DMS79 (cell line): ENCODE measurements at places on chromosomes 11 and 22.

- peak; percentile 75 for DNase-seq
Observed at GRCh38 chr11:109604481-109605400, 182.8 kb downstream of the C11orf87 start.

DNA sequence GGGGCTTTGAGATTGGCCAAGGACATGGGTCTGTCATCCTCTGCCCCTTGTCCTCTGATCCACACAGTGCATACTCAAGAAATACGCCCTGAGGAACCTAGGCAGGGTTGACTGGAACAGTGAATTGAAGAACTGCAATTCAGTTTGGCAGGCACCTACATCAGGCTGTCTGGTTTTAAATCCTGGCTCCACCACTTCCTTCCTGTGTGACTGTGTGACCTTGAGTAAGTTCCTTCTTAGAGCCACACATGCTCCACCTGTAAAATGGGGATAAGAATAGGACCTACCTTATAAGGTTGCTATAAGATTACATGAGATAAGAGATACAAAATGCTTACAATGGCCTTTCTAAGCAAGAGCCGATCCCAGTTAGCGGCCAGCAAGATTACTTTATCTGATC lies 15.8 kb upstream of the TCF20 start:
- DNase-seq: no peak

GRCh38 chr11:70494559-70495350 lies 96.4 kb downstream of the CTTN start:
- DNase-seq: no peak

- no peak for DNase-seq
Observed at GRCh38 chr11:10796191-10796590, 12.5 kb downstream of the EIF4G2 start.

DNA sequence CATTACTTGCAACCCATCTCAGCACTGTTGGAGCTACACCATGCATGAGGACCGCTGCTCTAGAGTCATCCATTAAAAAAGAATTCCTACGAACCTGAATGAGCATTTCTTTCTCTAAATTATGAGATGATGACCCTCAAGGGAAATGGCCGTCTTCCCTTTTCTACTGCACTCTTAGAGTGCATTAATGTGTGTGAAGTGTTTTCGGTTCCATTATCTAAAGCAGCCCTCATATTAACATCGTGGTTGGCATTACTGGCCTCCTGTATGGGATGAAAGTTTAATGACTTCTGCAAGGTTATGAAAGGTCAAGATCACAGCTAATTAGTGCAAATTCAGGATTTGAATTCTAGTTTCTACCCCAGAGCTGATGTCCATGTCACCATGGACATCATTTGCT lies 16.7 kb downstream of the CD44 start:
- DNase-seq: peak; percentile 96

DNA sequence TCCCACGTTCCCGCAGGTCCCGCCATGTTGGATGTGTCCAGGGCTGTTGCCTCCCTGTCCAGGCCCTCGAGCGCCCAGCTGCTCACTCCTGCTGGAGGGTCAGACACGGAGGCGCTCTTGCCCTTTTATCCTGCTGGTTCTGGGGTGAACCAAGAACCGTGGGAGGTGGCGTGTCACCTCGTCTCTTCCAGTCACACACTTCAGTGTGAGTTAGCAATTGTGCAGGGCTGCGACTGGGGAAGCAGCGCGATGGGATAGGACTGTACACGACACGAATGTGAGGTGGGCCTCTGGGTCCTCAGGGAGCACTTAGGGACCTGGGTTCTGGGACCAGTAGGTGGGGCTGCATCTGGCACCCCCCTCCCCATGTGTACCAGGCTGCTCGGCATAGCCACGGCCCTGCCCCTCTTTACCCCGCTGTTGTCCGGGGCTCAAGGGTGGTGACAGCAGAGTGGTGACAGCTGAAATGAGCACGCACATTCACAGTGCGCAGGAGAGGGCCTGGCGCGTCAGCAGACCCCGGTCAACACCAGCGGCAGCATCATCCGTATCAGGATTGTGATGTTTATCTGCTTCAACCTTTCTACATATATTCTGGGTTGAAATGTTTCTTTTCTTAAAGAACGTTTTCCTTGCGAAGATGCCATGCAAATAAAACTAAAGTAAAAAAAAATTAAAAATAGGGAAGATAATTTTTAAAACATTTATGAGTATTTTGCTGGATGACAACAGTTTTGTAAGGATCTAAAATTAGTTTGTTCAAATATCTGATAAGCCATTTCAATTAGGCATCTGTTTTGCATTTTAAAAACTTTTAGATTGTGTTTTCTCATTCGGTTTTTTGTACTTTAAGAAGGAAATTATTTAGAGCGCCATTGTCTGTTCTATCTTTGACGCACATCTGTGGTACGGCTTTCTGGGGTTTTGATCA lies 210.7 kb downstream of the TBC1D22A start:
- DNase-seq: no peak

DNA sequence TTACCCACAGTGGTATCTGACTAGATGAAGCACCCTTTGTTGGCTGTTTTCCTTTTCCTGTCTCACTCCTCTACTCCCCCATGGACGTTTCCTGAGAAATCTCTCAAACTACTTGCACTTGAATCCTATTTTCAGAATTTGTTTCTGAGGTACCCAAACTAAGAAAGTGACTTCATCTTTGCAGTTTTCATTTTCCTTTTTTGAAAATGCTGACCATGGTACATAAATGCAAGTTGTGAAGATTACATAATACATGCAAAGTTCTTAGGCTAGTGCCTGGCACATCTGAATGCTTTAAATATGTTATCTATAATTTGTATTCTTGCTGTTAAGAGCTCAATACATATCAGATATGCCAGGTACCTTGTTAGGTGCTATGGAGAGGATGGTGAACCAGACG lies 644.7 kb upstream of the TENM4 start:
- DNase-seq: no peak

DNA sequence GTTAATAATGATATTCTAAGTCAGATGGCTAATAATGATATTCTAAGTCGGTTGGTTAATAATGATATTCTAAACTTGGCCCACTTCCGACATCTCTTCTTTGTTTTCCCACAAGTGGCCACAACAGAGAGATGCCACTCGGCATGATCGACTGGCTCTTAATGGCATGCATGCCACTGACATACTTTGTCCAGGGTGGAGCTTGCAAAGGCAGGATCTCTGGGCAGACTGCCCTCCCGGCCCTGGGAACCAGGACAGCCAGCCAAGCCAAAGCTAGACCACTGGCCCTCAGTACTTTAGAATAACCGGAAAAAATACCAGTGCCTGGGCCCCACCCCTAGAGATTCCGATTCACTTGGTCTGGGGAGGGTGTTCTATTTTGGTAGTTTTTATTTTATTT lies 78.1 kb downstream of the KIAA1671 start:
- no peak for DNase-seq

DNA sequence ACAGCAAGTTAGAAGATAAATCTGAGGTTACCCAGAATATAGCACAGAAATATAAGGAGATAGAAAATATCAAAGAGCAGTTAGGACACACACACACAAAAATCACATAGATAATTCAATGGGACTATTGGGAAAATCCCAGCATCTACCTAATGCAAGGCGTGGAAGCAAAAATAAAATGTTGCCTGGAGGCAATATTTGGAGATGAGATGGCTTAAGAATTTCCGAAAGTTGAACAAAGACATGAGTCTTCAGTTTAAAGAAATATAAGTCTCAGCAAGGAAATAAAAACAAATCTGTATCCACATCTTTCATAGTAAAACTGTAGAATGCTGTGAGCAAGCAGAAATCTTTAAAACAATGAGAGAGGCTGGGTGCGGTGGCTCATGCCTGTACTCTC lies 29.5 kb upstream of the ACR start:
- no peak for DNase-seq

DNA sequence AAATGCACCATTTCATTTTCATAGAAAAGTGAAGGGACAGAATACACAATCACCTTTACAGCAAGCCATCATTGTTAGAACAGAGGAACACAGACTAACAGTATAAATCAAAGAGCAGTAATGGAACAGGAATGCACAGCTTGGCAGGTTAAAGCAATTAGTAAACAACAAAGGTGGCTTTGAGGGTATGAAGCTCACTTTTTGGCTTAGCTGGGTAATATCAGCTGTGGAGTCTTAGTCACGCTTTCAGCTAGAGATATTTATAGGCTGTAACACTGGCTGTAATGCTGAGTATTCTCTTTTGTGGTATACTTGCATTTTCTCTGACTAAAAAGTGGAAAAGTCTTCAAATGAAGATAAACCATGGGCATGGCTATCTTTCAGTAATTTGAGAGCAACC lies 1780.5 kb downstream of the LRRC4C start:
- no peak for DNase-seq

GRCh38 chr22:29477723-29478318 lies 2.2 kb upstream of the NEFH start:
- peak; percentile 47 for DNase-seq

- no peak for DNase-seq
Observed at GRCh38 chr22:41619979-41620588, 759 bp downstream of the DESI1 start.

GRCh38 chr22:50583294-50583861 lies 729 bp upstream of the CHKB start:
- no peak for DNase-seq

DNA sequence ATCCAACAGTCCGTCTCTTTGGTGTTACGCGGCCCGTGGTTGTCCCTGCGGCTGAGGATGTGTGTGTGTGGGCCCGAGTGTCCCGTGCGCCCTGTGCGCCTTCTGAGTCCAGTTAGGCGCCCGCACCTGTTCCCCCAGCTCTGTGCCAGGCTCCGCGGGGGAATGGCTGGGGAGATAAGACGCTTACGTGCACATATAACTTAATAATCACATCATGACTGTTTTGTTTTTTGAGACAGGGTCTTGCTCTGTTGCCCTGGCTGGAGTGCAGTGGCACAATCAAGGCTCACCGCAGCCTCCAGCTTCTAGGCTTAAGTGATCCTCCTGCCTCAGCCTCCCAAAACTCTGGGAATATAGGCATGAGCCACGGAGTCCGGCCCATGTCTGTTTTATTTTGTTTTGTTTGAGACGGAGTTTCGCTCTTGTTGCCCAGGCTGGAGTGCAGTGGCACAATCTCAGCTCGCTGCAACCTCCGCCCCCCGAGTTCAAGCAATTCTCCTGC lies 817 bp downstream of the ARL2 start:
- DNase-seq: no peak

DNA sequence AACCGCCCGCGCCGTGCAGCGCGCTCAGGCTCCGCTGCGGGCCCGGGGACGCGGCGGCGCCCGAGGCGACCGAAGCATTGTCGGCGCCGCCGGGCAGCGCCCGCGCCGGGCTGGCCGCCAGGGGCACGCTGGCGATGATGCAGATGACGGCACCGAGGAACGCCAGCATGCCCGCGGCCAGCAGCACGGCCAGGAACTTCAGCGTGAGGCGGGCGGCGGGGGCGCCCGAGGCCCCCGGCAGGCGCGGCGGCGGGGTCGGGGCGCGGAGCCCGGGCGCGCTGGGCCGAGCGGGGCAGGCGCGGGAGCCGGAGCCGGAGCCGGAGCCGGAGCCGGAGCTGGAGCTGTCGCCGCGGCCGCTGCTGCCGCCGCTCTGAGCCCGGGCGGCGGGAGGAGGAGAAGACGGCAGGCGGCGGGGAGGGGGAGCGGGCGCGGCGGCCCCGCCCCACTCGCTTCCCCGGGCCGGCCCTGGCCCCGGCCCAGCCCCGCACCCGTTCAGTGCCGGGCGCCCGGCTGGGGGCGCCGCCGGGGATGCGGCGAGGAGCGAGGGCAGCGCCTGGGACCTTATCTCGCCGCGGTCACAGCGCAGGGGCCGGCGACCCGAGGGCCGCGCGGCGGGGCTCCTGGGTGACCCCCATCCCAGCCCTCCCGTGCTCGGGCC lies at the start of gene NPTXR:
Gene NPTXR (minus strand): TSS at position 372 of the 658 bp plus-strand sequence.
- no peak for DNase-seq

DNA sequence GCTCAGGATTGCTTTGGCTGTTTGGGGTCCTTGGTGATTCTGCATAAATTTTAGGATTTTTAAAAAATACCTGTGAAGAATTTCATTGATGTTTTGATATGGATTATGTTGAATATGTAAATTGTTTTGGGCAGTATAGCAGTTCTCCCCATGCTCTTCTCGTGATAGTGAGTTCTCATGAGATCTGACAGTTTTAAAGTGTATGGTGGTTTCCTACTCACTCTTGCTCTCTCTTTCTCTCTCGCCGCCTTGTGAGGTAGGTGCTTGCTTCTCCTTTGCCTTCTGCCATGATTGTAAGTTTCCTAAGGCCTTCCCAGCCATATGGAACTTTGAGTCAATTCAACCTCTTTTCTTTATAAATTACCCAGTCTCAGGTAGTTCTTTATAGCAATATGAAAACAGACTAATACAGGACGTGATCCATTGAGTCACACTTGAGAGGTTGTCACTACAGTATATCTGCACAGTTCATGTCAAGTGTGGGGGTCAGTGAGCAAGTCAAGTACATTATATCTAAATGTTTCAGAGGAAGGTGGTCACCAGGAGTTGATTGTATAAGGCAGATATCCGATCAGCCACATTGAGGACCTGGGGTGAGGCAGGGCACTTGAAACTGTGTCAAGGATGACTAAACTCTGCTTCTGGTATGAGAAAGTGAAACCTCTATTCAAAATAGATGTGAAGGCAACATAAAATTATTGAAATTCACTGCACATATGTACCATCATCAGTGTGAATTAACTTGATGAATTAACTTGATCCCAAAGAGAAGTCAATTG lies 70.7 kb upstream of the CCDC179 start:
- no peak for DNase-seq

DNA sequence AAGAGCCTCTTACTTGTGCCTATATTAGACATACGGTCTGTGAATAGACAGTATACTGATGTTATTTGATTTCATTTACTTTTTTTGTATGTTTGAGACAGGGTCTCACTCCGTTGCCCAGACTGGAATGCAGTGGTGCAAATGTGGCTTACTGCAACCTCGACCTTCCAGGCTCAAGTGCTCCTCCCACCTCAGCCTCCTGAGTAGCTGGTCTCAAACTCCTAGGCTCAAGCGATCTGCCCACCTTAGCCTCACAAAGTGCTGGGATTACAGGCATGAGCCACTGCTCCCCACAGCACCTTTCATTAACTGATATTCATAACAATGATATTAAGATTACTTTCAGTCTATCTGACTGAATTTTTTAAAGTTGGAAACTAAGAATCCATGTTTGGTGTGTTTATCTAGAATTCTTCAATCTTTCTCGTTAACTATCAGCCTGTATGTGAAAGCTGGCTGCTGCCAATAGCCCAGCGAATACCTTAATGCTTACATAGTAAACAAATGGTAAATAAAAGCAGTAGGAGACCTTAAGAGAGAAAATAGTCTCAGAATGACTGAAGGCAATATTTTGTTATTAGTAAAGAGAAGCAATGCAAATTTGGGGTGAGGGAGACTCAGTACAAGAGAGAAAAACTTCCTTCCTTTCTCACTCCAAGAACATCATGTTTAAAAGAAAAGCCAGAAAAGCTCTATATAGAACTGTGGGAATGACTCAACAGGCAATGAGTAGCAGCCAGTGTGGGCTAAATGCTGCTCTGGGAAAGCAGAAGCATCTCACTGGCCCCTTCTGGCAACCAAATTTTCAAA lies 101.9 kb downstream of the MRTFA start:
- DNase-seq: no peak

GRCh38 chr22:35475545-35475944 lies 65.1 kb upstream of the RASD2 start:
- DNase-seq: no peak

DNA sequence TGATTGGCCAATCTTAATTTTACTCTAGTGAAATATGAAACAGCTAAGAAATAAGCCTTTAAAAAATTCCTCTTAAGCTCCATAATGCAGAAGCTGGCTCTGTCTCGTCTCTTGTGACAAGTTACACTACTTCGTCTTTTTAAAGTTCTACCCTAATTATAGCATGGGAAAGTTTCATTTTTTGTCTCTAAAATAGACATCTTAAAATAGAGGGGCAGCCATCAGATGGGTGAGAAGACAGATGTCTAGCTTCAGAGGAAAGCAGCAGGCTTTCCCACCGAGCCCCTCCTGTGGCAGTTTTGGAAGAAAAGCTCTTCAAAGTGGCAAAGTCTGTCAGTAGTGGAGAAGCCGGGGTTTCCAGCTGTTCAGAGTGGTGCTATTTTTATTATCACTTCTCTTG lies 39.5 kb downstream of the XRRA1 start:
- no peak for DNase-seq
